Putamen (tissue), 1 donor: ENCODE measurements at places on chromosomes 7 and 10.

GRCh38 chr10:125102821-125103220 lies 57.5 kb downstream of the CTBP2 start:
- no peak for DNase-seq

DNA sequence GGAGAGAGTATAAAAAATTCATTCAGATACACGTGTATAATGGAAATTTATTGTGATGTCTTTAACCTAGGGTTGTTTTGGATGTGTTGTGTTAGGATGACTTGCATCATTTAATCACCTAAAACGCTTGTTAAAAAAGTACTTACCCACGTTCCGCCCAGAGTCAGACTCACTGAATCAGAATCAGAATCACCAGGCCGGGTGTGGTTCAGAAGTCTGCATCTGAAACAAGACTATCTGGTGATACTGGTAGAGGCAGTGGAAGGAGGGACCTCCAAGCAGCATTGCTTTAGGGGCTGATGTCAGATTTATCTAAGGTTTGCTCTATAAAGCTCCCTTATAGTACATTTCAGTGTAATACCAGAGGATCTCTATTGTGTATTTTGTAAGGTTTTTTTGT lies 20.5 kb upstream of the PLXDC2 start:
- no peak for DNase-seq

DNA sequence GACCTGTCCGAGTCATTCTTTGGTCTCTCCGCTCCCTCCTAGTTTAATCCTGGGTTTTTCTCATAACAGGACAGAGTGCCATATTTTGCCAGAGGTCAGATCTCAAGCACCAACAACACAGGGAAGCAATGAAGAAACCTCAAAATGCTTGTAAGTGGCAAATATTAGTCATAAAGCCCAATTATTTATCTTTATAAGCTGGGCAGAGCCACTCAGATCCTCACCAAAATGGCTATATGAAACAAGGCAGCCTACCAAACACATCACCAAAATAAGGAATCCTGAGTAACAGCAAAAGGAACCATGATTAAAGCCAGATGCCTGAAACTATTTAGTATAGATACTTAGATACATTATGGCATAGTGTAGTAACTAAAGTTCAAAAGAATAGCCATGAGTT lies 4.7 kb downstream of the ECD start:
- DNase-seq = no peak

GRCh38 chr10:99742254-99742653 lies 10.2 kb downstream of the CUTC start:
- no peak for DNase-seq

GRCh38 chr7:34904987-34905386 lies 132.3 kb downstream of the DPY19L1 start:
- no peak for DNase-seq

DNA sequence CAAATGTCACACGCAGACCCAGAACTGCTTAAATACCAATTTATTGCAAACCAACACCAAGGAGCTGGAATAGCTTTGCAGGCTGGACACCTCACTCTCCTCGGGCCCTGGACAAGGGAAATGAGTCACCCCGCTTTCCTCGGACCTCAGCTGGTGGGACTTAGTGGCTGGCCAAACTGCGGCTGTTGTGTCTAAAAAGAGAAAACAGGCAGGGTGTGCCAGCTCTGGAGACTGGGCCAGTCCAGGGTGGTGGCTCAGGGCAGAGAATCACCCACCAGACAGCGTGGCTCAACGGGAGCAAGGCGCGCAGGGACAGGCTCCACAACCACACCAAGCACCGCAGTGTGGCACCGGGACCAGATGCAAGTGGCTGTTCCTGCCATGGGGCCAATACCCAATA lies 58.2 kb upstream of the CAMK2B start:
- DNase-seq = no peak

- peak; percentile 47 for DNase-seq
Measured at GRCh38 chr7:111953611-111954010, 252.6 kb downstream of the DOCK4 start.

GRCh38 chr7:2173189-2173827 lies 59.4 kb downstream of the MAD1L1 start:
- no peak for DNase-seq

DNA sequence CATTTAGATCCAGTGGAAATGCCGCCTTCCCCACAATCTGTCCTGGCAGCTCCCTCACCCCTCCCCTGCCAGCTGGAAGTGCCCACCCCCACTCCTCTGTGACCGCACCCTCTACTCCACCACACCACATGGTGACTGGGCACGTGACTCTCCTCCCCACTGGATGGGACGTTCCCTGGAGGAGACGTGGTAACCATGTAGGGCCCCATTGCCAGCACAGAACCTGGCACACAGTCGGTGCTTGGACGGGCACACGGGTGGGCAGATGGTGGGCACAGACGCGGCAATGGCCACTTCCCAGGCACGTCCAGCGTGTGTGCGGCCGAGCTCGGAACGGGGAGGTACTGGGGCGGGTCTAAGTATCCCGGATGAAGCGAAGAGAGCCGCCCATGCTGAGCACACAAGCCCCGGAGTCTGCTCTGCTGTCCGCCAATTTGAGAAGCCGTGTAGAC lies 245.6 kb downstream of the MAD1L1 start:
- DNase-seq = no peak

GRCh38 chr10:2772816-2773631 lies 294.3 kb upstream of the PFKP start:
- no peak for DNase-seq

DNA sequence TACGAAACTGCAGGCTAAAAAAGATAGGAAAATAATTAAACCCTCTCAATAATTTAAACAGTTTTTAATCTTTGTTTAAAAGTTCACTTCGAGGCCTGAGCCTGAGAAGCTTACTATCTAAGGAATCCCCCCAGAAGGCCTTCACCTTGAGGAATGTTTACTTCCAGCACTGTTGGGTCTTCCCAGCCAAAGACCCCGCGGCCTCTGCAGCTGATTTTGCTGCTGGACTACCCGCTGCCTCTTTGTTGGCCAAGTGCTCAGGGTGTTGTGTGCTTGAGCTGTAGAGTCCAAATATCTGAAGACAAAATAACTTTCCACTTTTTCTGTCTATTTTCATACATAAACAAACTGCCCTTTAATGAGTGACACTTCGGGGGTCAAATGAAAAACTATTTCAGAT lies 292.7 kb downstream of the GLRX3 start:
- no peak for DNase-seq

GRCh38 chr10:63304146-63304545 lies 161.6 kb downstream of the JMJD1C start:
- no peak for DNase-seq

DNA sequence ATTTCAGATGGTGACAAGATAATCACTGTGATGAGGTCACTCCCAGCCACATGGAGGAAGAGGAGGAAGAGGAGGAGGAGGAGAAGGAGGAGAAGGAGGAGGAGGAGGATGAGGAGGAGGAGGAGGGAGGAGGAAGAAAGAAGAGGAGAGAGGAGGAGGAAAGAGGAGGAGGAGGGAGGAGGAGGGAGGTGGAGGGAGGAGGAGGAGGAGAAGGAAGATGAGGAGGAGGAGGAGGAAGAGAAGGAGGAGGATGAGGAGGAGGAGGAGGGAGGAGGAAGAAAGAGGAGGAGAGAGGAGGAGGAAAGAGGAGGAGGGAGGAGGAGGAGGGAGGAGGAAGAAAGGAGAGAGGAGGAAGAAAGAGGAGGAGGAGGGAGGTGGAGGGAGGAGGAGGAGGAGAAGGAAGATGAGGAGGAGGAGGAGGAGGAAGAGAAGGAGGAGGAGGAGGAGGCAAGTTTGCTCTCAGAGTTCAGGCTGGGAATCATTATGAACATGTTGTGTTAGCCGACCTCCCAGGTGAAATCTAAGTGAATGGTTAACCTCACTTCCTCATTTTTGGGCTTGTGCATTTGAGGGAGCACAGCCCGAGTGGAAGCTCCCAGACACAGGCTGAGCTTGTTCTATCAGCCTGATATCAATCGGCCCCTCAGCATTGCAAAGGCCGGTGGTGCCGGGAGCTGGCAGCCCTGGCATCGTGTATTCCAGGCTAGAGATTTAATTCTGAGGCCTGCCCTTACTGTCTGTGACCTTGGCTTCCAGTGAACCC lies 236.2 kb upstream of the PITRM1 start:
- DNase-seq = no peak

DNA sequence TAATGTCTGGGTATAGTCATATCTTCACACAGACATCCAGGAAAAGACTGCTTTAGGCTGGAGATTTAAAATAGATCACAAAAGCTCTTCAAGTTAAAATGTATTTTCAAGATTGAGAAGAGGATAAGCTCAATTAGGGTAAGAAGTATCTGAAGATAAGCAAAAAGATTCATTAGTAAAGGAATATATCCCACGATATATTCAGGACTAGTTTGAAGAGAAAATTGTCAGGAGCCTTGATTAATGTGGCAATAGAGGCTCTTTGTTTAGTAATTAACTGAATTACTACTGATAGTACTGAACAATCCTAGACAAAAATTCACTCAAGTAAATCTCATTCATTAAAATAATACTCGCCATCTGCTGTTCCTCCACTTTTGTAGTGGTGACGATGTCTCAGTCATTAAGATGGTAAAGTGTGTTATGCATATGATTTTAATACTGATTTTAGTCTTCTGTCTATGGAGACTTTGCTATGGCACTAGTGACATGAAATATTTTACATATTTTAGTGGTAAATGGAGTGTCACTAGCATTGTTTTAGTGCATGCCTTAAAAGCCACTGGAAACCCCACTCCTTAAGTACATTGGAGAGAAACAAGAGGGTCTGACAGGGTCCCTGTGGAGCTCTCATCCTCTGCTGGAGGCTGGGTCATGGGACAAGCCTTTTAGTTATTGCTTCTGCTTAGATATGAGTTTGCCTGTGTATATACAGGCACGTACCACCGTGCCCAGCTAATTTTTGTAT lies 32.8 kb downstream of the INPP5F start:
- DNase-seq = no peak

DNA sequence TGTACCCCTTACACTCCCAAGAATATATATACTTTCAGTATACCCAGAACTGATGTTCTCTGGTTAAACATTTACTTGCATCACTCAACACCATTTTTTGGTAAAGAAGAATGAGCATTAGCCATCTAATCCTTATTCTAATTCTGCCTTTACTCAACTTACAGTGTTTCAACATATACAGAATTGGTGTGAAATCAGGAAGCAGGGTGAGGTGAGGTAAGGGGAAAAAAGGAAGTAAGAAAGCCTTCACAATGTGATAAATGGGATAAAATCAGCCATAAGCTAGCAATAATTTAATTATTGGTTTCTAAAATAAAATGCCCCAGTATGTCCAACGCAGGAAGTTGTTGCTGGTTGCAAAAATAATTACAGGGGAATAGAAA lies 605.4 kb downstream of the KCNMA1 start:
- no peak for DNase-seq

DNA sequence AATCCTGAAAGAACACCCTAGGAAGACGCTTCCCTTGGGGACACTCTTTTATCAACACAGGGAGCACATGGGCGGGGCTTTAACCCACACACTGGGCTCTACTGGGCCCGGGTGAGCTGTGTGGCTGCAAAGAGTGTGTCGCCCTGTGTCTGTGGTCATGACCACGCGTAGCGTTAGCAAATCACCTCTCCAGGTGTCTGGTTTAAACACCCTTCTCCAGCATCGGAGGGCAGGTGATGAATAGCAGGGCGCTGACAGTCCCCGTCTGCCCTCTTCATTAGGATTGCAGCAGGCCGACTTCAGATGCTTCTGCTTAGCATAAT lies 127.7 kb downstream of the ADARB2 start:
- DNase-seq = no peak

DNA sequence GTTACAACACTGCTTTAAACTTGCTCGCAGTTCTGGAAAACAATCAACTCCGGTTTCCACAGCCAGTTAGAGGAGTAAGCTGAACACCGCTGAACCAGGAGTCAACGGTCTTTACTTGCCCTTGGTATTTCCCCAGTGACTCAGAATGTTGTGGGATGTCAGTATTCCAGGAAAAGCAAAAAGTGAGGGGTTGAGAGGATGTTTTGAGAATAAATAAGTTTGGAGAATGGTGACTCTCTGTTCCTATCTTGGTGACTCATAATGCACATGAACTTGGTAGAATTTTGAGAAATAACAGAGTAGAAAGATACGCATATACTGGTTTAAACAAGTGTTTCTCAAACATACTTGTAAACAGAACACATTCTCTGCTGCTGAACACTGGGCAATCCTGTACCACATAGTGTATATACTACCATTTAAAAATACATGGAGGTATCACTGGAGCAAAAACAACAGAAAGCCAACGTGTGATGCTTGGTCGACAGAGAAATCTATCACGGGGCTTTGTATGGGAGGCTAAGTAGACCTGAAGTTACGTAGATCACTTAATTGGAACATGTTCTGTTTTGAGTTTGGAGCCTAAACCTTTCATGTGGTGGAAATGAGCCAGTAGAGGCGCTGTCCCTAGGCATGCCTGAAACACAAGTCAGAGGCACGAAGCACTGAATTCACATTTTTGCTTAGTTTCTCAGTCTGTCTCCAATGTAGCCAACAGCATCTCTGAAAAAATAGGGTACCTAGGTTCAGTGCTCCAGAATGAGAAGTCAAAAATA lies 534.3 kb downstream of the PARD3 start:
- no peak for DNase-seq

- no peak for DNase-seq
Measured at GRCh38 chr10:132322586-132323048, 9.4 kb upstream of the LRRC27 start.

GRCh38 chr7:95578299-95578855 lies 17.9 kb downstream of the PDK4 start:
- no peak for DNase-seq

DNA sequence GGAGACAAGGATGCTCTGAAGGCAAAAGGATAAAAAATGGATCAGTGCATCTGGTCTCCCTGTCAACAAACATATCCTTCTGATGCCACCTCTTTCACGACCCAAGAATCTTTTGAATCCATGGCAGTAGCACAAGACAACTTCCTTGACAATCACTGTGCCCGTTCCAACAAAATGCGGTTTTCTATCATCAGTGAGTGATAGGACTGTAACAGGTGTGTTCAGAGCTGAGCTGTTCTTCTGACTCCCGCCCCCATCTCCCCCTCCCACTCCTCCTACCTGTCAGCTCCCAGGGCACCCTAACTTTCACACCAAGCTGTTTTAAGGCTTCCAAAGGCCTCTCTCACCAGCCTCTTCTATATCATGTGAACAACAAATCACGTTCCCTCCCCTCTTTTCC lies 74.8 kb downstream of the PARD3 start:
- DNase-seq = no peak

- no peak for DNase-seq
Measured at GRCh38 chr10:26711324-26711723, 13.8 kb downstream of the PDSS1 start.

DNA sequence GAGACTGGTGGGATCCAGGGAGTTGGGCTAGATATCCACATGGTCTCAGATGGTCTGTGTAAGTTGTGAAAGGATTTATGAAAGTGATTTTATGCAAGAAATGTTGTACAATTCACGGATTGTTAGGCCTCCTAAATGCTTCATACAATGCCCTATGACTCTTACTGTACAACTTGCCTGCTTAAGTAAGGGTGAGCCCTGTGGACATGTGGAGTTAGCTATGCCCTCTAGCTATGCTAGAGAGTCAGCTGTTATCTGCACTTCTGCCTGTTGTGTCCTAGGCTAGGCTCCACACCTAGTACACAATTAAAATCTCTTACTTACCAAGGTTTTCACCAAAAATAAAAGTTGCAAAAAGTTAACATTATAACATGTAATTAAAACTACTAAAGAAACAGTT lies 1.7 kb upstream of the CFAP43 start:
- DNase-seq = no peak

GRCh38 chr7:20816372-20816959 lies 29.8 kb upstream of the SP8 start:
- DNase-seq = no peak
